CD4-positive, alpha-beta memory T cell (primary cell): ENCODE measurements at places on chromosomes 1 and 21.

DNA sequence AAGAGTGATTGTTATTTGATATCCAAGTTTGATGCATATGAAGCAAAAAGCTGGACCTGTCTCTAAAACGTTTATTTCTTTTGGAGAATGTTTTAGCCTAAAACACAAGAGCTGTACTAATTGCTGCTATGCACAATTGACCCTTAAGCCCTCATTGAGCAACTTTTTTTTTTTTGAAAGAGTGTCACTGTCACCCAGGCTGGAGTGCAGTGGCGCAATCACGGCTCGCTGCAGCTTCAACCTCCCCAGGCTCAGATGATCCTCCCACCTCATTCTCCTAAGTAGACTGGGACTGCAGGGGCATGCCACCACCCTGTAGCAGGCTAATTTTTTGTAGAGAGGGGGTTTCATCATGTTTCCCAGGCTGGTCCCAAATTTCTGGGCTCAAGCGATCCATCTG is 129.1 kb downstream of the PIK3R3 start:
- H3K4me1 ChIP-seq = no peaks in the 10 kb centered on the region
- no peak for DNase-seq
- no peak overlapping the region for H3K27ac ChIP-seq

GRCh38 chr1:169630006-169630405 is at the start of gene SELP:
SELP (minus strand) TSS chr1:169630124; CDS start chr1:169630074, 50 bp downstream.
- no peaks in the 10 kb centered on the region for H3K27me3 ChIP-seq
- H3K36me3 ChIP-seq = no peaks in the 10 kb centered on the region
- H3K4me3 ChIP-seq = no peak within 1 kb of the TSS
- H3K4me1 ChIP-seq = peaks cover 16% of the 10 kb centered on the region
- no peak for DNase-seq

- H3K27me3 ChIP-seq = no peaks in the 10 kb centered on the region
- no peak overlapping the region for H3K27ac ChIP-seq
- DNase-seq = no peak
- H3K4me3 ChIP-seq = no peak overlapping the region
- no peaks in the 10 kb centered on the region for H3K36me3 ChIP-seq
- H3K4me1 ChIP-seq = peaks cover 71% of the 10 kb centered on the region
Measured at GRCh38 chr1:12436817-12437599, 181.0 kb downstream of the DHRS3 start.

- H3K36me3 ChIP-seq = no peaks in the 10 kb centered on the region
- no peak overlapping the region for H3K4me3 ChIP-seq
- H3K27me3 ChIP-seq = no peaks in the 10 kb centered on the region
- DNase-seq = no peak
Measured at GRCh38 chr1:236302941-236303340, 21.2 kb upstream of the ERO1B start.

- no peaks in the 10 kb centered on the region for H3K27me3 ChIP-seq
- H3K27ac ChIP-seq = no peak overlapping the region
- DNase-seq = no peak
- no peaks in the 10 kb centered on the region for H3K4me1 ChIP-seq
Measured at GRCh38 chr1:247642742-247643141, 36.8 kb downstream of the OR13G1 start.
